ENCODE measurements at places on chromosomes 1 and 21.

- DNase-seq, result no peak
Observed at GRCh38 chr1:235068158-235069121, 60.2 kb downstream of the TOMM20 start.

- no peak for DNase-seq
Observed at GRCh38 chr1:195604287-195604686, 1004.0 kb downstream of the KCNT2 start.

- DNase-seq, result no peak
Observed at GRCh38 chr1:119374208-119374874, 5.8 kb downstream of the HAO2 start.

DNA sequence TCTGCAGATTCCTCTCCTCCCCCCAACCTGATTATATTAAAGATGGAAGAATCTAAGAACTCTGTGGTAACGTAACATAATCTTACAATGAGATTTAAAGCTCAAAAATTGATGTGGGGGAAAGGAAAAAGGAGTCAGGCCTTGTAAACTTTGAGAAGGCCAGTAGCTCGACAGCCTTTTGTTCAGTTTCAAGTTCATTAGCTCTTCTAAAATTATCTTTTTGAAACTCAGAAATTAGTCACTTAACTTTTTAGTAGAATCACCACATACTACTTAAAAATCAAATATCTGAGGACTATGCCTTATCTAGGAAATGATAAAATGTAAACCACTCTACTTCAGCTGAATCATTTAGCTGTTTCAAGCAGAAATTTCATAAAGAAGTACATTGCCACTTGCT lies 996.2 kb downstream of the AMY1C start:
- no peak for DNase-seq

GRCh38 chr1:62687421-62687902 lies 724 bp downstream of the DOCK7 start:
- DNase-seq, result peak; percentile 2

DNA sequence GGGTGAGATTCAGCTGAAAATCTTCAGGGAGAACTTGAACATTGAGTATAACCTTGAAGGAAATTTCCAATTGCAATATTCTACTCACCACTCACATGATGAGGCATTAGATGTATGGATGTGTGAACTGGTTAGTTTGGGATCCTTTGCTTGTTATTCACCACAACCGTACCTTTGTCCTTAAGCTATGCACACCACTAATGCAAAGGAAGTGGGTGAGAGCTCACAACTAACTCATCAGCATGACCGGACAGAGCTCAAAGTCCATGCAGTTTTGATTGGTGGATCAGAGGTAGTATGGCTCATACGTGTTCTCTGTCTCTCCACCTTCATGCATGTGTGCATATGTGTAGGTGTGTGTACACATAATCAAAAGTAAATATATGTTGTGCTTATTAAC lies 43.5 kb upstream of the MROH9 start:
- no peak for DNase-seq

DNA sequence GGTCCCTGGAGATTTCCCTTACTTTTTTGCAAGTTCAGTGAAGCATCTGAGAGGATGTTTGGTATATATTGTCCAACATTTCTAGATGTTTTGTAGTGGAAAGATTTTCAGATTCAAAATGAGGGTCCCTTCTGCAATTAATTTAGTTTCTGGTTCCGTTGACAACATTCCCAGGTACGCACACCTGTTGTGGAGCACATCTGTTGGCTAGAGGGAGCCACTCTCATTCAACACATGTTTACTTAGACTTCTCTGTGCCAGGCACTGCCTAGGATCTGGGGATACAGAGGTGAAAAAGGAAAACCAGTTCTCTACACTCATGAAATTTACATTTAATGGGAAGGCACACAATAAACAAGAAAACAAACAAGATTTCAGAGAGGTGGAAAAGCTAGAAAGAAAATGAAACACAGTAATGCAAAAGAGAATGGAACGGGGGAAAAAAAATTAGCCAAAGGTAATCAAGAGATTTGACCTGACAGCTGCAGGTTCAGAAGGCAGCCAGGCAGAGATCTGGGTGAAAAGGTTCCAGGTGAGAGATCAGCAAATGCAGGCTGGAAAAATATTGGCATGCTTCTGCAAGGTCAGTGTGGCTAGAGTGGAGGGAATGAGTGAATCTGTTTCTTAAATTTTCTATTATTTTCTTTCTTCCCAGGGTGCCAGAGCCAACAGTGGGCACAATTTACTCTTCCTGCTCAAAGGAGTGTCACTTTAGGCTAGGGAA lies 48.4 kb upstream of the KAZN start:
- no peak for DNase-seq

DNA sequence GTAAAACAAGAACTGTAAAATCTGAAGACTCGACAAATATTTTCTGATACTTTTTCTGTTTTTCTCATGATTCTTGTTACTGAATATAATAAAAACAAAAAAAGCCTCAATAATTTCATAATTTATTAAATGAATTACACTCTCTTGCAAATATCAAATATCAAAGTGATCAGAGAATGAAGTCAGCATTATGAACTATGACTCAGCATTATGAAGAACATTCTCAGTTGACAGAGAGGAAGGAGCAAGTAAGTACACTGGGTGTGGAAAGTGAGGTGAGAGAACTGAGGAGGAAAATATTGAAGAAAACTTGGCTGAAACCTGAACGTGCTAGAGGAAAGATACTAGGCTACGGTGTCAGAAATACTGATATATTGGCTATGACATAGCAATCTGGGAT lies 529.5 kb downstream of the KCNT2 start:
- no peak for DNase-seq

GRCh38 chr1:223716302-223716862 lies 4.0 kb downstream of the CAPN2 start:
- peak; percentile 63 for DNase-seq

DNA sequence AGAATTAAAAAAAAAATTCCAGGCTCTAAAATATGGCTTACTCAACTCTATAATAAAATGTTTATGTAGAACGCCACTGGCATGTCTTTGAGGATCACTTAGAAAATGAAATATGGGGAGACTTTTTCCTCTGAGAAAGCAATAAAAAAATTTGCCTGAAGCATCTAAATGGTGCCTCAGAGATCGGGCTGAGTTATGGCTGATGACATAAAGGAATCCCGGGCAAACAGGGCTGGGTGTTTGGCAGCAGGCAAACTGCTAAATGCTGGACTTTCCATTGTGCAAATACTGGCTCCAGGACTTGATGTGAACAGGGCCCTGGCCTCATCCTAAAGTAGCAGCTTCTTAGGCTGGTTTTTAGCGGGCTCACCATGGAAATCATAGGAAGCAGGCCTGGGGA lies 44.5 kb upstream of the C1orf87 start:
- DNase-seq, result no peak

DNA sequence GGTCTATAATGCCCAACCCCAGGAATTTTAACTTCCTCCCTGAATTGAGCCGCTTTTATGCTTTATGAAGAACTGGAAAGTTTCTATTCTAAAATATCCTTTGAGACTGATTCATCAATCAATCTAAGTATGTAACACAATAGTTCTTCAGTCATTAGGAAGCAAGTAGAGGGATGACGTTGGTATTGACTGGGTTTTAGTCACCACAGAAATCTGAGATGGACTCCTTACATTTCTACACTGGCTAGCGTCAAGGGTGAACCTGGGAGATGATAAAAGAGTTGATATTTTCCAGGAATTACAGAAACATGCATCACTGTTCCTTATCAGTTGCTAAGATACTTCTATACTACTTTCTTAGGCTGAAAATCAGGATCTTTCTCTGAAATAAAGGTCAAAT lies 308.0 kb downstream of the HMCN1 start:
- no peak for DNase-seq

GRCh38 chr1:177302357-177303044 lies 131.7 kb downstream of the BRINP2 start:
- DNase-seq, result no peak

- no peak for DNase-seq
Observed at GRCh38 chr21:42265231-42265812, 46.4 kb downstream of the ABCG1 start.

- DNase-seq, result no peak
Observed at GRCh38 chr1:228006786-228007048, at the start of gene WNT3A. WNT3A (plus strand) TSS chr1:228006998; CDS start chr1:228007129, 131 bp downstream.

Measured in CD4-positive, alpha-beta T cell treated with Interferon gamma for 1 hour (primary cell).